ENCODE measurements at places on chromosomes 2 and 18.

DNA sequence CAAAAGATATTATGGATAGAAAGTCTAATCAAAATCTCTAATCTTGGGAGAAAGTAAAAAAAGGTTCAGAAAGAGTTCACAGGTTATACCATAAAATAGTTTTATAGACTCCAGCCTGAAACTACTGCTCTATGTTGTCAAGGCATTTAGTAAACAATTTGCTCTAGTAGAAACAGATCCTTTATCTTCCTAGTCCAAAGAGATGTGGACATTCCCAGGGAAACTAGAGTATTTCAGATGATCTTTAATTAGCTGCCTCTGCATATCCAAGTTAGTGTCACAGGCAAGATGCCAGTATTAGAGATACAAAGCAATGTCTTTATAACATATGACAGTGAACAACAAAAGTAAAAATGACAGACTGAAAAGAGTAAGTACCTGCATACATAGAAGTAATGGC, 708.6 kb downstream of the CCDC85A start:
- DNase-seq: no peak

- no peak for DNase-seq
Observed at GRCh38 chr18:25042641-25043051, 309.3 kb downstream of the ZNF521 start.

DNA sequence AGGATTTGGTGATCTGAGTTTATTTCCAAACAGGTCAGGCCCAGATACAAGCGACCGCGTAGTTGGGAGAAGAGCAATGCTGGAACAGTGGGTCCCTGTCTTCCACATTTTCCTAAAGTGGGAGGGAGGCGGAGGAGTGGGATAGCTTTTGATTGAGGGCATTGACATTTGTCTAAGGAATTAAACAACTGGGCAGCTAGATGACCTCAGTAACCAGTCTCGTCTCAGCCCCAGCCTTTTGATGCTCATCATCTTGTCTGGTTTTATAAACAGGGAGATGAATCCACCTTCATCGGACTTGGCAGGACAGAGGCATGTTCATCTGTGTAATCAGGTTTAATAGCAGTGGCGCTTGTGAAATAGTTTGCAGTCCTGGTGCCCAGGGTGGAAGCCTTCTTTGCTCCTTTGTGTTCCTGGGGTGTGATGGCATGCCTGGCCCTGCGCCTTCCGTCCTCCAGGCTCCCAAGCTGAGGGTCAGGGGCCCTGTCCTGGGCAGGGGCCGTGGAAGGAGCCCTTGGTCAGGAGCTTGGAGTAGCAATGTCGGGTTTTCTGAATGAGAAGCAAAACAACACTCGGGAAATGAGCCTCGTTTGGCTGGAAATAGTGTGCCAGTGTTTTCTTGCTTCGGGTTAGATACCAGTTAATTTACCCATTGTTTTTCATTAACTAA, 193.8 kb downstream of the FAM210A start:
- no peak for DNase-seq

DNA sequence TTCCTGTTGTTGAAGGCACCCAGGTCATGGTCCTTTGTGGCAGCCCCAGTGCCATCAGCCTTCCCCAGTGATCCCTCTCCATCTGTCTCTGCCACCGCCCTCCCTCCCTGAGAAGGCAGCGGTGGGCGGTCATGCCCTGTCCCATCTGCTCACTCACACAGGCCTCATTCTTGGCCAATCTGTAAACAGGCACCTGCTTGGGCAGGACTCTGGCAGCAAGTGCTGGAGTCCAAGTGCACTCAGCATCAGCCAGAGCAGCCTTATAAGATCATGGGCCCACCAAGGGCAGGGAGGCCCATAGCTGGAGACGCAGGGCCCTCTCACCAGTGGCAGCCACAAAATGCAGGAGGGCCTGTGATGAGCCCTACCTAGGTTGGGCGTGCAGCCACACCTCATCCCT, 140.9 kb downstream of the TWIST2 start:
- DNase-seq: no peak

GRCh38 chr2:9287400-9288045, 80.9 kb downstream of the ASAP2 start:
- DNase-seq: no peak

DNA sequence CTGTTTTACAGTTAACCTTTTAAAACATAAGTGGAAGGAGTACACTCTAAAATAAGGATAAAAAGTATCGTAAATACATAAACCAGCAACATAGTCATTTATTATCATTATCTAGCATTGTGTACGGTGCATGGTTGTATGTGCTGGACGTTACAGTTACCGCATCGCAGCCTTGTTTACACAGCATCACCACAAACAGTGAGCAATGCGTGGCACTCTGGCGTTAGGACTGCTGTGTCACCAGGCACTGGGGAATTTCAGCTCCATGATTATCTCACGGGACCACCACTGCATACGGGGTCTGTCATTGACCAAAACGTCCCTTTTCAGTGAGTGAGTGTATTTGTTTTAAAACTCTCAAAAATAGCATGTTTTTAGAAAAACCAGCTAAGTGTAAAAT, 103.0 kb upstream of the SNTG2 start:
- DNase-seq: no peak

- no peak for DNase-seq
Observed at GRCh38 chr2:32852856-32853255, 93.9 kb upstream of the LTBP1 start.

DNA sequence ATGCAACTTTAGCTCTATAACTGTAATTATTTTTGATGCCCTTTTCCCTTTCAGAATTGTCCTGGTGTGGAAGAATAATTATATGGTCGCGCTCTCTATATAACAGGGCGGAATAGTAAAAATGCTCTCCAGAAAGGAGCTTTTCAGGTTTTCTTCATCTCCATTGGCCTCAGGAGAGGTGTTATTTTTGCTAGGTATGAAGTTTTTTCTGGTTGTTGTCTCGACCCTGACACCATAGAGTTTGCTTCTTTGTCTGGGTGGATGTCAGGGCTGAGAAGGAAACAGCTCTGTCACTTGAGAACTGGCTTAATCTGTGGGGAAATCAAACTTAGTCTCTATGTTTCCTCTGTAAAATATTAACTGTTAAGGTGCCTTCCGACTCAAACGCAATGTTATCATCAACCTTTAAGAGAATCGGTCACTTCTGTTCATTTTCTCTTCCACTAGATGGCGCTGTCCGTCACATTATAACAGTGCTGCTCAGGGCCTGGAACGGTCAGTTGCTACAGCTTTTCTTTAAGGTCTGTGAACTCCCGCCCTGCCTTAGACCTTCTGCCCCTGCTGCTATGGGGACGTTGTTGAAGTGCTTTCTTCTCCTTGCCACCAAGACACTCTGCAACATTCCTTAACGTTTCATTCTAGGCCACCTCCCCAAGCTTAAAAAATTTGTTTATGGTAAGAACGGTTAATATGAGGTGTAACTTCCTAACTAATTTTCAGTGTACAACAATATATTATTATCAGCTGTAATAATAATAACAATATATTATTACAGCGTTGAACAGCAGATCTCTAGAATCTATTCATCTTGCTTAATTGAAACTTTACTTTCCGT, 23.8 kb upstream of the SERPINB12 start:
- no peak for DNase-seq

DNA sequence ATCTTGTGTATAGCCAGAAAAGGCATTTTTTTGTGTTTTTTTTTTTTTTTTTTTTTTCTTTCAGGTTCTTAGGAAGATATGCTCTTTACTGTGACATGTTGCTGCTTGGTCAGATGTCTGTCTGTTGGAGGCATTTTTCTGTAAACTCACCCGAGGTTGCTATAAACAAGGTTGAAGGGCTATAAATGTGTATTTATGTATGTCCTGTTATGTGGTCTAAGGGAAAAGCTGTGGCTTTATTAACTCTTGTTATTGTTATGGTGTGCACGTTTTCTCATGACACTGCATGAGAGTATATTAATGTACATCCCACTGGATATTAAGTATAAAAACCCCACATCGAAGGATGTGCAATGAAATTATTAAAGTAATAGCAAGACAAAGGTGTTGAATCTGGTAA, 102.0 kb downstream of the ZNF532 start:
- no peak for DNase-seq

DNA sequence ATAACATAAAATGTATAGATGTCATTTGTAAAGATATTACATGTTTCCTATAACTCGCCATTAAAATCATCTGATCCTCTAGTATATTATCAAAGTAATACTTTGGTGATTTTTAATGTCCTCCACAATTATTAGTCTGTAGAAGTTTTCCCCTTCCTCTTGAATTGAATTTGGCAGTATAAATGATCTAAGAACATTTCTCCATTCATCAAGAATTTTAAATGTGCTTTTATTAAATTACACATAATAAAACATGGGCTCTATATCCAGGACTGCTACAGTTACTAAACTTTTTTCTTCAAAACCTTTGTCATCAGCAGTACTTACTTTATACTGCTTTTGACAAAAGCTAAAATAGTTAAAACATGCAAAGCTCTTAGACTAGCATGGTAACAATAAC, 315.4 kb upstream of the ZC3H15 start:
- DNase-seq: no peak

DNA sequence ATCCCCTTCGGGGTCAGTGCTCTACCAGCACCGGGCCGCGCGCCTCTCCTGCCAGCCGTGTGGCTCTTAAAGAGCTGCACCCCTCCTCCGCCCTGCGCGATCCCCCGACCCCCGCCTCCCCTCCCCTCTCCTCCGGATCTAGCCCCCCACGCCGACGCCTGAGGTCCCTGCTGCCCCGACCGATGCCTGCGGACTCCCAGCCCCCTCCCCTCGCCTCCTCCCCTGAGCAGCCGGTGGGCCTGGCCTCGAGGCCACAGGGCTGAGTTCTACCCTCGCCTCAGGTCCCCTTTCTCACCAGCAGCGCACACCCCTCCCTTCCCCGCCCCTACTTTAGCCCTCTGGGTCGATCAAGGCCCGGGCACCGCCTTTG, 5.8 kb upstream of the SIX3 start:
- DNase-seq: no peak

DNA sequence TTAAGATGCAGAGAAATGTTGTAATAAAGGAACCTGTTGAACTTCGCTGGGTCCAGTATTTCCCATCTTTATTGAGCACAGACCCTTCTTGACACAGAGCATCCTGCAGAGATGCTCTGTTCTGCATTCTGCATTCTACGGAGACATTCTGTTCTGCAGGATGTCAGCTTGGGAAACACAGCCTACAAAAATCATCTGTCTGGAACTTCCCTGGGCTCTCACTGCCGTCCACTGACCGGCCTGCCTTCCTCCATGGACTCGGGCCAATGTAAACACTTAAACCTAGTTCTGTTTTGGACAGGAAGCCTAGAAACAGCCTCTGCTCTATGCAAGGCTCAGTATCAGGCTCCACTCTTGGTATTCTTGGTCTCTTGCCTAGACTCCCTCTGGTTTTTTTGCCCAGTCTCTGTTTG, 90.0 kb upstream of the PPP1CB start:
- DNase-seq: no peak

GRCh38 chr18:43161528-43161927, 46.0 kb upstream of the RIT2 start:
- no peak for DNase-seq

DNA sequence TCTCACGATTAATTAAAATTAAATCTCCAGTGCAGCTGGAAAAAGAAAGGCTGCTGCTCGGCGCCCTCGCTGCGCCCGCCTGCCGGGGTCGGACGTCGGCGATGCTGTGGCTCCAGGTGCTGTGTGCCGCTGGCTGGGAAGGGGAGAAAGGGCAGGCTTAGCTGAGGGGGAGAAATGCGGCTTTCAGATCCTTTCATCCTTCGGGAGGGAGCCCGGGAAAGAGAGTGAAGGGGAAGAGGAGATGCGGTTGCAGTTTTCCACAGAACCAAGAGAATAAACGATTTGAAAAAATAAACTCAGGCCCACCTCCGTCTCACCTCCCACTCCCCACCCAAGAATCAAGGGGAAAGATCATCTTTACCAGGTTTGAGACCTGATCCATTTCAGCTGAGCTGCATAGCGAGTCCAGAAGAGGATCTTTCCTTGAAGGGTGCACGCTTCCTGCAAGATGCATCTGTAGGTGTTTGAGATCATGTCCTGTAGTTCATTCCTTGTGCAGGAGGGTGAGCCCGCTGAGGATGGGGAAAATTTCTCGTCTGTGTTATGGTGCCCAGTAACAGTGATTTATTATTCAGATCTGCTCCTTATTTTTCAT, 495 bp downstream of the TMEM169 start:
- peak; percentile 50 for DNase-seq

DNA sequence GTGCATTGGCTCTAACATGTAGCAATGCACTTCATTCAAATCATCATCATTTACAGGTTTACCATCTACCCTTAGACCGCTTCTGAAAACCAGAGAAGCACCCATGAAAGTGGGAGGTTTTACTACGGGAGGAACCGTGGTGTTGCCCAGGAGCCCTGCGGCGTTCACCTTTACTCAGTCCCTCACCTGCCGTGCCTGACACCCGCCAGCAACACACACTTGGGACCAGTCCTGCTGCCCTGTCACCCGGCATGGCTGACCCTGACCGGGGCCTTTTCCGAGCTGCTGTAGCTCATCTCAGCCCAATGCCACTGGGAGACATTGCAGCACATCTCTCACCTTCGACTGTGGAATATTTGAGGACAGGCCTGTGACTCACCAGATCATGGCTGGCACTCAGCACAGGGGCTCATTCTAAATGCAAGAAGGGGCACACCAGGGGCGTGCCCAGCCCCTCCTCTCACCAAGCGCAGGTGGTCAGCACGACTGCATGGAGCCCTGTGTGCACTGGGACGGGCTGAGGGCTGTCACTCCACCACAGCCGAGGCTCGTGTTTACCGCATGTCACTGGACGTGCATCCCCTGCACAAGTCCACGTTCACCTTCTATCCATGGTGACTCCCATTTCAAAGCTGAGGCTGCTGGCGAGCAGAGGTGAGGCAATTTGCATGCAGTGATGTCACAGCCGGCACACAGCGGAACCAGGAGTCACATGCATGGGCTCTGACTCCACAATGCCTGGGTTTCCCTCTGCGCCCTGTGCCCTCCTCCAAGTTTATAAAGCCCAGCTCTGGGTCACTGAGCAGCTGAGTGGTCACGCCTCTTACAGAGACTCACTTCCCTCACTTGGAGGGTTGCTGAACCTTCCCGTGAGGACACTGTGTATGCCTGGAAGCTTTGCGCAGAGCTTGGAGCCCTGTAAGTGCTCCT, 76.7 kb upstream of the SNTG2 start:
- DNase-seq: no peak

DNA sequence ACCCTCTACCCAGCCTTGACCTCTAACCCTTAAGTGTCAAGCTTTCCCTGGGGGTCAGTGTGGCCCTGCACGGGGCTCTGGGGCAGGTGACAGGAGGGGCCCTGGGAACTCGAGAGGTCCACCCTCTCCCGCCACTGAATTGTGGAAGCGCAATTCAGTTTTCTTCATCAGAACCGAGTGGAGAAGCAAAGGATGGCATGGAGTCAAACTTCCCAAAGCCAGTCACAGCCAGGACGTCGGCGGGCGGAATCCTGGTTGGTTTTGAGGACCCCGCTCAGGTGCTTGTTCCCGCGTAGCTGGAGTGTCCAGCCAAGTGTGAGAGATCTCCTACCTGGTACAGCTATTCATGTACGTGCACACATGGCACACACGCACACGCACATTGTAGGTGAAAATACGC, 62.0 kb downstream of the MBP start:
- DNase-seq: no peak

GRCh38 chr18:29248805-29249204, 1071.9 kb upstream of the CDH2 start:
- DNase-seq: no peak

- DNase-seq: no peak
Observed at GRCh38 chr2:96531366-96531765, 5.2 kb upstream of the ARID5A start.

GRCh38 chr2:169438466-169439072, 40.7 kb upstream of the BBS5 start:
- DNase-seq: no peak

Measured in amygdala (tissue), 56 donors.